GM12891 (cell line): ENCODE measurements at places on chromosomes 16 and 17.

- DNase-seq: no peak
Measured at GRCh38 chr16:88639231-88640038, 1.1 kb downstream of the IL17C start.

DNA sequence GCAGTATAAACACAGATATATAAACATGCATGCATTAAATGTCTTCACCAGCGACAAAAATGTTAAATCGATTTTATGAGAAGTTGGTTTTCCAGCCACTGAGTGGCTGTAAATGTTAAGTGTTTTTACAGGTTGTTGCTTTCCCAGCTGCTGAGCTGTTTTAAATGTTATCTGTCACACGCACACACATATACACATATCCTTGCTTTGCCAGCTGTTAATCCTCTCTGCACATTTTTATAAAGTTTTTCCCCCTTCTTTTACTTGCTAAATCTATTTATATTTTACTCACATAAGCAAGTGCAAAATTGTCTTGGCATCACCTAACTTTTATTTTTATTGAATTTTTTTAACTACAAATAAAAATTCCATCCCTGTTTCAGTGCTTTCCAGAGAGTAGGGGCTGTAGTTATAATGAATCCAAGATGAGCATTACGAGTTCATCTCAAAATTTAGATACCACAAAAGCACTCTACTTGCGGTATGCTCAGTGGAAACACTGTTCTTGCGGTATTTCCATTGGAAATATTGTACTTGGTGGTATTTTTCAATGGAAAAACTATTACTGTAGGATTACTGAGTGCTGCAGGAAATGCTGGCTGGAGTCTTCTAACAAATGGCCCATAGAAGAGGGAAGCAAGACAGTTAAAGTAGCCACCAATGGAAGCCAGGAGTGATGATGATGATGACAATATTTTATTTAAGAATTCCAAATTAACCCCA is 124.9 kb upstream of the KCNJ16 start:
- no peak for DNase-seq

GRCh38 chr17:67575325-67575724 is 142.4 kb upstream of the NOL11 start:
- DNase-seq: no peak

- DNase-seq: no peak
Measured at GRCh38 chr16:1790261-1790610, 3.3 kb downstream of the IGFALS start.

GRCh38 chr17:50805486-50805885 is 29.9 kb upstream of the WFIKKN2 start:
- no peak for DNase-seq

- DNase-seq: no peak
Measured at GRCh38 chr17:40937384-40937819, at the start of gene KRT23. KRT23 (minus strand) TSS chr17:40937646; CDS start chr17:40936603, 1,043 bp downstream.

DNA sequence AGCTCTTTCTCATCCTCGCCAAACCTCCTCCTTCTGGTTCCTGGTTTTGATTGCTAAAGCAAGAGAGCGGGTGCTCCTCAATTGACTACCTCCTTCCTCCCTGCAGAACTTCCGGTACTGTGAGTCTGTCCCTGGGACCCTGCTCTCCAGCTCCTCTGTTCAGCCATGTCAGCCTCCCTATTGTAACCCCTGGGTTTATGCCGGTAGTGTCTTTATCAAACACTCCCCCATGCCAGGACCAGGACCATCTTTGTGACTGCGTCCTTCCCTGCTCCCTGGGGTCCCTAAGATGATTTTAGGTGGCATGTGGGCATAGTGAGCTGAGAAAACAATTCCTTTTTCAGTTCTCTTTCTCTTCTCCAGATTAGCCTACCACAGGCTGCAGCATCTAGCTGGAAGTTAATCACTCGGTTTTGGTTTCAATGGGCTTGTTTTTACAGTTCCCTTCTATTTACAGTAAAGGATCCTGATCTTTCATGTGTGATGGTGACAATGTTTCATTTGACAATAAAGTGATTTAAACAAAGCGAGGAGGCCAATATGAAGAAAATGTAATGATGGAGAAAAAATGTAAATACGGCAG is 27.7 kb upstream of the IL21R start:
- no peak for DNase-seq

DNA sequence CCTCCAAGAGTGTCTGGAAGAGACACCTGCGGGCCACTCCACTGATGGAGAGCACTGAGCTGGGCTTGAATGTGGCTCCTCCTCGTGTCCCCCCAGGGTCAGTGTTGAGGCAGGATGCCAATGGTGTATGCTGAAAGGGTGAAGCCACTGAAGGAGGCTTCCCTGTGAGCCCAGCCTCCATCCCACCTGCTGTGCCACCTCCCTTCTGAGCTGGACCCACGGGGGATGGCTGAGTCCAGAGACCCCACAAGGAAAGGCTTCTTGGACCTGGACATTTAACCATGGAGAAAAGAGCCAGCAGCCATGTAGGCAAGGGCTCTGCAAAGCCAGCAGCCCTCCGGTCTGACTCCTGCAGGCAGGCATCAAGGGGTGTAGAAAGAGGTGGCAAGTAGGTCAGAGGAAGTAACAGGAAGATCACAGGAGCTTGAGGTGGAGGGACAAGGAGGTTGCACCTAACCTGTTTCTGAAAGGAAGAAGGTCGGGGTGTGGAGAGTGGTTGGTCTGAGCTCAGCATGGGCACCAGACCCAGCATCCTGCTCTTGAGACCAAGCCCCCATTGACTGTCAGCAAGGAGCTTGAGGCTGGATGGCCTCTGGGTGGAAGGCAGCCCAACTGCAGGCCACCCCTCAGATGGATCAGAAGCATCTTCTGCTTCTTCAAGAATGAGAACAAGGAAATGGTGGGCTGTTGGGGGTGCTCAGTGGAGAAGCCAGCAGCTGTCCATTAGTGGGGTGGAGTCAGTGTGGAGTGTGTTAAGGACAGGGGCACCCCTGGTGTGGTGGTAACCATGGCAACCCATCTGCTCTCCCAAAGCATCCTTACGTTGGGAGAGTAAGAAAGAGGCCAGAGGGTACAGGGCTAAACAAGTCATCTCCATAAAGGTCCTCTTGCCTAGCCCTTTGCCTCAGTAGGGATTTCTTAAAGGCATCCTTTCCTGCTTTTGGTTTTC is 80.7 kb downstream of the PLD6 start:
- DNase-seq: no peak

DNA sequence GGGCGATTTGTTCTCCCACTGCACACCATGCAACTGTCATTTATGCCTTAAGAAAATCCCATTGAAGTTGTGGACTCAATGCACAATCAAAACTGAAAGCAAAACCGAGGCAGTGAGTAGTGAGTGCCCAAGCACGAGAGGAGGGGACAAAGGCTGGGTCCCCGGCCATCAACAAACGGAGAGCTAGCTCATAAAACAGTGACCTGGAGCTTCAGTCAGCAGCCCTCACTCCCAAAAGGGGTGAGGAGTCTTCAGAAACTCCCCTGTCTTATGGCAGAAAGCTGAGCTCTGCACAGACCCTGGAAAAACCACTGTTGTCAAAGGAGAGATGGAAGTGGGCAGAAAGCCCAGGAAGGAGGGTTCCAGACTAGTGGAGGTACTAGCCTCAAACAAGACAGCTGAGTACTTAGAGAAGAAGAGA is 96.9 kb downstream of the ADCY9 start:
- DNase-seq: no peak

DNA sequence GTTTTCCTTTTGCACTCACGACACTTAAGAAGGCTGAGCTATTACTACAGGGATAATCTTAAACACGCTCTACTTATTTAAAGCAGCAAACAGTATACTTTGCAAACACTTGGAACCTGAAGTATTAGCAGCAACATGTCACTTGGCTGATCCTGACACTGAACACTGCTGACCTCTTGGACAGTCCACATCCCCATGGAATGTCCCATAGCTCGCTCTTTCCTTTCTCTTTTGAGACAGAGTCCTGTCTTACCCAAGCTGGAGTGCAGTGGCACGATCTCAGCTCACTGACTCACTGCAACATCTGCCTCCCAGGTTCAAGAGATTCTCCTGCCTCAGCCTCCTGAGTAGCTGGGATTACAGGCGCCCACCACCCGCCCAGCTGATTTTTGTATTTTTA is 26.4 kb downstream of the SMYD4 start:
- no peak for DNase-seq

DNA sequence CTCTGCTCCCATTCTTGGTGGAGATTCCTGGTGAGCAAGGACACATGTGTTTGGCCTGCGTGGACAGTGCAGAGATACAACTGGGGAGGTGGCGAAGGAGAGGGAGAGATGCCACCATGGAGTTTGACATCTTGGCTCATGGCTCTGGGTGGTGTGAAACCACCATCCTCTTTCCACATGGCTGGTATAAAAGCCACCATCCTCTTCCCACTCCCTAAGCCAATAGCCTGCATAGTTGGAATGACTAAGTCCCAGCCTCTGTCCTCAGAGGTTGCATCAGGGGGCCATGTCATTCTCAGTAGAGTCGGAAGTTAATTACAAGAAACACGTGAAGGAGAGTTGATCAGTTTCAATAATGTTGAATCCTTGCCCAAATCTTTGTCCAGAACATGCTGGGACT is 10.0 kb downstream of the RBFOX1 start:
- DNase-seq: no peak

- DNase-seq: no peak
Measured at GRCh38 chr17:16425202-16425601, 9.8 kb downstream of the TRPV2 start.

DNA sequence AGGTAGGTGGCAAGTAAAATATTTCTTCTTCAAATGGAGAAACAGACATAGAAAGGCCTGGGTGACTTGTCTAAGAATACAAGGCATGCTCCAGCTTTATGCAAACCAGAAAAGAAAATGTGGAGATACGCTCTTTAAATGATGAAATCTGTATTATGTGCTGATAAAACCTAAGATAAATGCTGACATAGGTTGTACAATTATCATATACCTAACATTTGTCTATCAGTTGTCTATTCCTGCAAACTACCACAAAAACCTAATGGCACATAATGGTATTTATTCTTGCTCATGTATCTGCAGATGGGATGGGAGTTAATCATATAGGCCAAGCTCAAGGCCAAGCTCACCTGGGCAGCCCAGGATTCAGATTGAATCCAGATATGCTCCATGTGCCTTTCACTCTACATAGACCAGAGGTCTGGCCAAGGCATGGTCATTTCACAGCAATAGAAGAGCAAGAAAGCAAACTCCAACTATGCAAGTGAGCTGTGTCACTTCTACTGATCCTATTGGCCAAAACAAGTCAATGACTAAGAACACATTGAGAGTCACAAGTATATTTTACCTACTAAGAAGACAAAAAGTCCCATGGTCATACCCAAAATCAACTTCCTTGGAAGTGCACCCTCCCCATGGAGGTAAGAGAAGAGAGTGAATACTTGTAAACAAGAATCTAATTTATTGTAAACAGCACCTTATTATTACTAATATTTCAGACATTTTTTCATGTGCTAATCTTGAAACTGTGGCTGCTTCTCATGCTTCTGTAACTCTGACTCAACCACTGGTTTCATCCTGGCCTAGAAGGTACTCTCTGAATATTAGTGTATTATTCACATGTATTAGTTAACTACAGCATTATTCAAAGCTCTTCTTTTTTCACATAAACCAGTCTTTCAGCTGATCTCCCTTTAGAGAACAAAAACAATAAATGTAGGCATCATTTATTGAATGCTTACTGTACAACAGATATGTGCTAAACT is 270.7 kb upstream of the SOX9 start:
- no peak for DNase-seq

DNA sequence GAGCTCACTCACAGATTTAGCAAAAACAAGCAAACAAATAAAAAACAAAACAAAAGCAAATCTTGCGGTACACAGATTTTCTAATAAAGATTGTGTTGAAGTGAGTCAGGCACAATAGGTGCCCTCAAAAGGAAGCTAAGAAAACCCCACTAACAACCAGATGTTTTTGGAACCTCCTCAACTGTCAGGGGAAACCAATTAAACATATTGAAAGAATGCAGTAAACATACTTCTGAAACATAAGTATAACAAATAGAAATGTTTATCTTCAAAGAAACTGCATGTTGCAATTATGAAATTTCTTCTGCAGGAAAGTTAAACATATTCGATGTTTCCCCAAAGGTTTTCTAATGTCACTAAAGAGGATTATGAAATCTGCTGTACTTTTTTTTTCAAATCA is 110.5 kb upstream of the CORO6 start:
- no peak for DNase-seq

DNA sequence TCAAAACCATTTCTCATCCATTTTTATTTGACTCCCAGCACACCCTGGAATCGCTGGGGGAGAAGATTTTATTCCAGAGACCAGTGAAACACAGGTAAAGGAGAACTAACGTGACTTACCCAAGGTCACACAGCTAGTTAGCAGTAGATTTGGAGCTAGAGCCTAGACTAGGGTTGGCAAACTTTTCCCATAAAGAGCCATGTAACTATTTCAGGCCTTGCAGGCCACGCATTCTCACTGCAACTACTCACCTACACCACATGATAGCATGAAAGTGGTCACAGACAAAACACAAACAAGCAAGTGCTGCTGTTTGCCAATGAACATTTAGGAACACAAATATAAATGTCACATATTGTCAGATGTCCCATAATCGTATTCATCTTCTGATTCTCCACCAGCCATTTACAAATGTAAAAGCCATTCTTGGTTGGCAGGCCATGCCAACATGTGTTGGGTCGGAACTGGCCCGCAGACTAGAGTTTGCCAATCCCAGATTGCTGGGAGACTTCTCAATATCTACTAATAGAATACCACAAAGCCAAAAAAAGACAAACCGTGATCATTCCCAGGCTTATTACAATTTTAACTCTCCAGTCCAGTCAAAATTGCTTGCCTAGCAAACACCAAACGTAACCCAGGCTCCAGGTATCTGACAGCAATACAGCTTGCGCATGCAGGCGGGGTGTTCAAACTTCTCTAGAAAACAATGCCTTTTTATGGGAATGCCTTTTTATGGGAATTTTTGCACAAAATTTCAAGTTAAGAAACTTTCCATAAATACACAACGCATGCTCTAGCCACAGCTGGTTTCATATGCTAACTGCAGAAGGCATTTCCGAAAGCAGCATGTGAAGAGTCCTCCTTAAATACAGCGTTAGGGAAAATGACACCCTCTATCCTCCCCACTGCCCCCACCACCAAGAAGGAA is 20.9 kb downstream of the ZFHX3 start:
- no peak for DNase-seq

GRCh38 chr16:85475233-85475632 is 137.9 kb upstream of the GSE1 start:
- DNase-seq: no peak
